Activated naive CD4-positive, alpha-beta T cell treated with Interleukin-2 at 50 U/mL for 16 hours (primary cell): ENCODE measurements at places on chromosomes 12 and 14.
A peak's percentile ranks its signal among the peaks of the same experiment; 100 is the strongest.

- DNase-seq = no peak
These were observed 5.3 kb downstream of the SLC41A2 start for GRCh38 chr12:104952816-104953215.

DNA sequence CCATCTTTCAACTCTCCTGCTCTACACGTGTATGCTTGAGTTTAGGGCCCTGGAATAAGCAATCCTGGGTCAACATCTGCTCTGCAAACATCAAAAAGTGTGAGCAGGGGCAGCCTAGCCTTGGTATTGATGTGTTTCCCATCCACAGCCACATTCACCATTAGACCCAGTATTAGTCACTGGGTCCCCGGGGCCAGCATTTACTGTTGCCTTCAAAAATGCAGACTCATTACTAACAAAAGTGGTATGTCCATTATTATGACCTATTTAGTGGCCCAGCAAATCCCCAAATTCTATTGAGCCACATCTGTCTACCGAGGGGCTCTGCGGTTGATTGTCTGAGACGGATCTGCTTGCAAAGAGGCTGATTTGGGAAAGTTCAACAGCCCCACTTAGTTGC lies 661.8 kb downstream of the DIO2 start:
- DNase-seq = no peak

GRCh38 chr14:100305324-100306100 lies 732 bp downstream of the SLC25A29 start:
- DNase-seq = peak; percentile 25

DNA sequence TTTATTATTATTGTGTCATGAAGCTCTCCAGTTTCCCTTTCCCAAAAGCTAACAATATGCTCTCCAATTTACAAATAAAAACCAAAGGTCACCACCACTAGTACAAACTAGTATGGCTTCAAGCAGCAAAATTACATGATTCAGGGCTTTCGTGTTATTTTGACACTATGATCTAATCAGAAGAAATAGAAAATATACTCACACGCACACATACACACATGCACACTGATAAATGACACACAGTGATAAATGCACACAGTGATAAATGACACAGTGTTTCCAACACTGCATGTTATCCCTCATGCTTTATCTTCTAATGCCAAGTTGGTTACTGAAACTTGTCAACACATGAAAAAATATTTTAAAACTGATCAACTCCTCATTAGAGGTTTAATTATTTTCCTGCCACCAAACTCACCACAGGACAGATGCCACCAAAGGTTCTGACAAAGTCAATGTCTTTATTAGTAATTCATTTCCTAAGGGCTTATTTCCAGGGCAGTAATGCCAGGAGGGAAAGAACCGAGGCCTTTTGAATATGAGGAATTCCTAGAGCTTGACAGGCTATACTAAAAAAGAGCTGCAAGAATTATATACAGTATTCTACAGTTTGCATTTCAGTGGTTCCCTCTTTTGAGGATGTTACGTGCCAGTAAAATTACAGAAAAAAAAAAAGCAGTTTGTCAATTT lies 82.4 kb downstream of the PPP2R5E start:
- DNase-seq = no peak

DNA sequence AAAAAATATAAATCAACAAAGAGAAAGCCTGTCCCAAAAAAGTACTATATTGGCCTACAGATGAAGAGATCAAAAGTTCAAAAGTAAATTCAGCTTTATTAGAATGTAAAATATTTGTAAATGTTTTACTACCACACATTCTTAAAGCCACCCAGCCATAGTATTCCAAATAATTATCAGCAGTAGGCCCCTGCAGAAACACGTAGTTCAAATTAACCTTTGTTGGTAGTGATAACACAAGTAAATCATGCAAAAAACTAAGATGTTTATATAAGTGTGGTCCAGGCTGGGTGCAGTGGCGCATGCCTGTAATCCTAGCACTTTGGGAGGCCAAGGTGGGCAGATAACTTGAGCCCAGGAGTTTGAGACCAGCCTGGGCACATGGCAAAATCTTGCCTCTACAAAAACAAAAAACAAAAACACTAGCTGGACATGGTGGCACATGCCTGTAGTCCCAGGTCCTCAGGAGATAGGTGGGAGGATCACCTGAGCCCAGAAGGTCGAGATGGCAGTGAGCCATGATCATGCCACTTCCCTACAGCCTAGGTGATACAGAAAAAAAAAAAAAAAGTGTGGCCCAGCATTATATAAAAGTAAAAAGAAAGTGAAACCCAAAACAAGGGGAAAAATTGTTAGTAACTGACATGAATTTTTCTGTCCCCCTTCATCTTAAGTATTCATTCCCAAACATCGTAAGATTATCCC lies 17.9 kb downstream of the SPTLC2 start:
- DNase-seq = no peak

DNA sequence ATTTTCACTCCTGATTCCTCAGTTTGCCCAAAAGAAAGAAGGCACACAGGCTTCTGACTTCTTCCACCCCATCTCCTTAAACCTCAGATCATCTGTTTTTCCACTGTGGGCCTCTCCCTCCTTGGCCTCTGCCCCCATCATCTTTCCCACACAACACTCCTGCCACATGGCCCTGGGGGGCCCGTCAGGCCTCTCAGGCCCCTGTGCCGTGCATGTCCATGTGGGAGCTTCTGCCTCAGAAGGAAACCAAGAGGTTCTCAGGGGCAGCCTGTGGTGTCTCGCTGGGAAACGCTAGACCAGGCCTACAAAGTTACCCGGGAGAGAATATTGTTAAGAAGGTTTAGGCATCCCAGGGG lies 8.0 kb downstream of the KLHL33 start:
- no peak for DNase-seq

GRCh38 chr14:81605660-81606059 lies 72.0 kb upstream of the SEL1L start:
- no peak for DNase-seq

DNA sequence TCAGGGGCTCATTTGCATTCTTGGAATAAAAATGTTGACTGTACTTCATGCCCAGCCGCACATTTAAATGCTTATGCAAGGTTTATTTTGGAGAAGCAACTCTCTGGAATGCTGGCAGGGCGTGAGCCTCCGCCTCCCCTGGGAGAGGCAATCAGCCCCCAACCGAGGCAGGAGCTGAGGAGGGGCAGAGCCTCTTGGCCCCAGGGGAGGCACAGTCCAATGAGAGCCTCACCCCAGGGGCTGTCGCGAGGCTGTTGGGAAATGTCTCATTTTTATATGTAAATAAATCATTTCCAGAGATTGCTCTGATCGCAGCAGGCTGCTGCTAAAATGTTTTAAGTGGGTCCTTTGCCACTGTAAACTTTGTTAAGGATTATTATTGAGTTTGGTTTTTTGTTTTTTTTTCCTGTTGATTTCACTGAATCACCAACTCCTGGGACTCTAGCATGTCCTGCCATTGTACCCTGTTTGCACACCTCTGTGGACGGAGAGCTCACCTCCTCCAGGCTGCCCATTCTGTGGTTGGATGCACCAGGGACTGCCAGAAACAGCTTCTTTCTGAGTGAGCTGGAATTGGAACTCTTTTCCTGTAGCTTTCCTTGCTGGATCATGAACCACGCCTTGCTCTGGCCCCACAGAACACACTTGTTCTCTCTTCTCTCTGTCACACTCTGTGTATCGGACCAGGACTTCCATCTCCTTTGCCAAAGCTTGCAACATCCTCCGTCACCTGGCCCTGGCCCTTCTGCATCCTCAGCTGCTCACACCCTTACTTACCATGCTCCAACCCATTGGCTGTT lies 46.9 kb upstream of the FAM181A start:
- no peak for DNase-seq

DNA sequence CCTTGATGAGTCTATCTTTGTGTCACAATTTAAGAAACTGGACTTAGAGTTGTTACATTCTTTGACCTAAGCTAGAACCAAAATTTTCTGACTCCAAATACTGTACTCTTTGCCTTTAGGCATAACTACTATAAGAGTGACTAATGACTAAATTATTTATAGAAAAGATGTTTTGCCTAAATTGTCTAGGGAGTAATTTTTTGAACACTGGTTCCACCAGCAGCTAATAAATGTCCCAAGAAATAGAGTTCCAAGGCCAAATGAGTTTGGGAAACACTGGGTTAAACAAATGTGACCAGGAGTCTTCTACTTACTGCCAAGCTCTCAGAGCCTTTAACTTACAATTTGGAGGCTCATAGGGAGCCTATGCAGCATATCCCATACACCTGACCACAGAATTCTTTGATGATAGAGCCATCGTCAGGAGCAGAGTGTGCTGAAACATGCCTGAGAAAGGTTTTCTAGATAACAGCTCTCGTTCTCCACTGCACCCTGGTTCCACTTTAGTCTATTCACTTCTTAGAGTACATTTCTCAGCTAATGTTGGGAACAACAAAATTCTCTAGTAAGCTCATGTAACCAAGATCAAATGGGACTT lies 215.9 kb upstream of the HMGA2 start:
- DNase-seq = no peak

GRCh38 chr14:30875788-30876053 lies 1.4 kb downstream of the COCH start:
- no peak for DNase-seq

DNA sequence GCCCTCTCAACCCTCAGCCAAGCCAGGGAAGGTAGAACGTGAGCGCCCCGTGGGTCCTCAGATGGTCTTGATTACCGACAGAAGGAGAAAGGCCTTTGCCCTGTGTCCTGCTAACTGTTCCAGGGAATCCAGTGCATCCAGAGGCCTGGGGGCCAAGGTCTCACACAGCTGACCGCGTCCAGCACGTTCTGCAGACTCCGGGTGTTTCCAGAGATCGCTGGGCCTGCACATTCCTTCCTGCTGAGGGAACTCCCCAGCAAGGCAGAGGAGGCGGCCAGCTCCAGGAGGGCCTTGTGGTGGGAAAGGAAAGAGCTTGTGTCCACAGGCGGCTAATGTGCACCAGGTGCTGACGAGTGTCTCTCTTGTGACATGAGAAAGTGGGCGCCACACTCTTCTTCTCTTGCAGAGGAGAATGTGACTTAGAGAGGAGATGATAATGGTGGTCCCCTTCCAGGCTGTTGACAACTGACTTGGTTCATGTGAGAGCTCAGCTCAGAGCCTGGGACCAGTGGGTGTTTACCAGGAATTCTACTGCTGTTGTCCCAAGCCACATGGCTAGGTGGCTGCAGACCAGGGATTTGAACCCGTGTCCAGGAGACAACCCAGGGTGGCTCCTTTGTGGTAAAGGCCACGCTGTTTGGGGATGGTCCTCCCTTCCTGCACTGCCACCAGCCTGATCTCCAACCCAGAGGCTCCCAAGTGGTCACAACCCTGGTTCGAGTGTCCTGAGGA lies 46.8 kb upstream of the DLK1 start:
- no peak for DNase-seq

DNA sequence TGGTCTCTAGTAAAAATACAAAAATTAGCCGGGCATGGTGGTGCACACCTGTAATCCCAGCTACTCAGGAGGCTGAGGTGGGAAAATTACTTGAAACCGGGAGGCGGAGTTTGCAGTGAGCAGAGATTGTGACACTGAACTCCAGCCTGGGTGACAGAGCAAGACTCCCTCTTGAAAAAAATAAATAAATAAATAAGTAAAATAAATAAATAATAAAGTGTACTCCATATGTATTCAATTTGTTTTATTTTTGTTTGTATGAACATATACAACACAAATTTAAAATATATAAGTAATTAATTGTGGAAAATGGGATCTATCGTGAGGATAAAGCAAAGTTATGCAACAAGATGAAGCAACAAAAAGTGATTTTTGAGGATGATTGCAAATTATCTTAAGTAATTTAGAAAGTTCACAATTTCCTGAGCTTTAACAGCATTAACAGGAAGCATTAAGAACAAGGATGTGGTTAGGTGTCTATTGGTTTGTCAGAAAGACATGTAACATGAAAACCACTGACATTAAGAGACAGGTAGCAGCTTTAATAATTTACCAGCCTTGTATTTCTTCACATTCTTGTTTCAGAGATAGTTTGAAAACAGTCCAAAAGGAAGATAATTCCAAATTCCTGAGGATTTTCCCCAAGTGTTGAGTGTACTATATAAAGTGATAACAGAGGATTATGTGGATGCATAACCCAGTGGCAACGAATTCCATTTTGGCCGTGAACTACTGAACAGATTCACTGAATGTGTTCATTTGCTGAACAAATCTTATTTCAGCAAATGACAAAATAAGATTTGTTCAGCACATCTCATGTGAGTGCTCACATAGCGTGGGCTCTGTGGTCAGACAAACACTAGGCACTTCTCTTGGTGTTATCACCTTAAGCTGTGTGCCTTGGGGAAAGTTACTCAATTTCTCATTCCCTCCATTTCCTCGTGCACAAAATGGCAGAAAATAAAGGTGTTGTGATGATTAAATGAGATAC lies 68.6 kb upstream of the RESF1 start:
- peak; percentile 7 for DNase-seq

- no peak for DNase-seq
These were observed 36.5 kb downstream of the ZC3H14 start for GRCh38 chr14:88599326-88599725.

GRCh38 chr12:53431187-53431586 lies 7.5 kb downstream of the AMHR2 start:
- DNase-seq = no peak

DNA sequence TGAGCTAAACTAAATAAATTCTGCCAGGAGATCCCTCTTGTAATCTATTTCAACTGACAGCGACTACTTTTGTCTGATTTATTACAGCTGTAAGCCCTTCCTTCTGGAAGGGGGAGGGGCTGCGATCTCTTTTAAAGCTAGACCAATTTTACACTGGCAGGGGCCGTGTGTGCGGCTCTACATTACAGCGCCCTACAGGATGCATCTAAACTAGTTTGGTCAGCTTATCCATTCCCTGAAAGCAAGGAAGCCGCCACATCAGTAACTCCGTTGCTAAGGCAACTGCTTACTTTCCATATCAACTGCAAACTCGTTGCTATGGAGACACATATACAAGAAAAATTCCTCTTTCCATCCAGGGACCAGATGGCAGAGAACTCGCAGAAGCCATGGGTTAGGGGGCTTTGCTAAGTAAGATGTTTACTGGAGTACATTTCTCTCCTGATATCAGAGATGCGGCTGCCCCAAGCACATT lies 17.4 kb downstream of the FOXN3 start:
- no peak for DNase-seq

DNA sequence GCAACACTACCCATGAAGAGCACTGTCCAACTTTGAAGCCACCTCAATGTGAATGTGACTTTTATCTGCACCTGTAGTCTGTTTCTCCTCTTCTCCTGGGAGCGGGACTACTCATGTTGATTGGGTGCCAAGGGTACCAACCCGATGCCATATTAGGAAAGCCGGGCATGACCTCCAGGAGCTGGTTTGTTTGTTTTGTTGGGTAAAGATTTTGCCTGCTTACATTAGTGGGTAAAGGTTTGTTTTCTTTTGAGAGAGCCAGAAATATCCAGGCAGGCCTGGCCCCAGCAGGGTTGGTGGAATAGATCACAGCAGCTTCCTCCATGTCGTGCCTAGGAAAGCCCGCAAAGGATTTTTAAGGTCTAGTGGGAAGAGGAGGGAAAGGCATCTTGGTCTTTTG lies 19.7 kb upstream of the ITPK1 start:
- no peak for DNase-seq

- DNase-seq = no peak
These were observed 14.9 kb downstream of the HOXC4 start for GRCh38 chr12:54068418-54069070.

DNA sequence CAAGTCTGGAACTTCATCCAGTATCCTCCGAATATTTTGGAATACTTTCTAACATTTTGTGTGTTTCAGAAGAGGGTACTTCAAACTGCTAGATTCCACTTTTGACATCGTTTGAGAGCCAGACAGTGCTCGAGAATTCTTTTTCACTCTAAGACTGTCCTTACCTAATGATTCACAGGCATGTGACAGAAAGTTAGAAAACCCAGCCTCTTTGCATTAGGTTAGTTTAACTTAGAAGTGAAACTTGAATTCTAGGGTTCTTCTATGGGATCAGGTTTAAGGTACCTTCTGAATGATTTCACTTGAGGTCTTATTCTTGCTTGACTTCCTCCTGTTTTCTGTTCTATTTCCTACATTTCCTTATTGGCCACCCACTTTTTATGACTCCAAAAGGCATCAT lies 431.8 kb downstream of the SLC6A15 start:
- no peak for DNase-seq
